Activated CD8-positive, alpha-beta T cell treated with anti-CD3 and anti-CD28 coated beads, Interleukin-2, amount 10 ng/mL, durations not matched to agents 7 days and 5 days (primary cell): ENCODE measurements at places on chromosomes 4 and X. TPM values are rescaled to one million over a fixed set of nuclear protein-coding genes. Genes with fewer than 3 reads are reported as not detected.

DNA sequence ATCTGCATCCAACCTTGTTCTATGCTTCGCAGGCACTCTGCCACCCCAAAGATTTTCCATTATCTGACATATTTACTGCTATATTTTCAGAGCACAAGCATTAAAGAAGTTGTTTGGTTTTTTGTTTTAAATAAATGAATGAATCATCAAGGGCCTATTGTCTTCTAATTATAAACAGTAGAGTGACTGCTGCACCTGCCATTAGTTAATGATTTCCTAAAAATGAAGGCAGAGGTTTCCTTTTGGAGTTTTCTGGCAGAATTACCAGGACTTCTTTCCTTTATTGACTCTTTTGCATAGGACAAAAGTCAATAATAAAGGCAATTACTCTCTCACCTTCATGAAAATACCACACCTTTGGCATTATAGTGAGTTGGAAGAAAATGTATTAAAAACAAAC, 238.1 kb downstream of the INPP4B start:
- no peak for DNase-seq
- H3K4me3 ChIP-seq: no peak overlapping the region
- no peak overlapping the region for H3K27ac ChIP-seq
- H3K36me3 ChIP-seq: peaks cover 4% of the 10 kb centered on the region
- H3K27me3 ChIP-seq: no peaks in the 10 kb centered on the region

GRCh38 chrX:95290455-95290854, 1394.2 kb upstream of the DIAPH2 start:
- no peaks in the 10 kb centered on the region for H3K4me1 ChIP-seq
- H3K36me3 ChIP-seq: no peaks in the 10 kb centered on the region
- DNase-seq: no peak
- no peak overlapping the region for H3K4me3 ChIP-seq
- H3K27me3 ChIP-seq: no peaks in the 10 kb centered on the region
- H3K27ac ChIP-seq: no peak overlapping the region

DNA sequence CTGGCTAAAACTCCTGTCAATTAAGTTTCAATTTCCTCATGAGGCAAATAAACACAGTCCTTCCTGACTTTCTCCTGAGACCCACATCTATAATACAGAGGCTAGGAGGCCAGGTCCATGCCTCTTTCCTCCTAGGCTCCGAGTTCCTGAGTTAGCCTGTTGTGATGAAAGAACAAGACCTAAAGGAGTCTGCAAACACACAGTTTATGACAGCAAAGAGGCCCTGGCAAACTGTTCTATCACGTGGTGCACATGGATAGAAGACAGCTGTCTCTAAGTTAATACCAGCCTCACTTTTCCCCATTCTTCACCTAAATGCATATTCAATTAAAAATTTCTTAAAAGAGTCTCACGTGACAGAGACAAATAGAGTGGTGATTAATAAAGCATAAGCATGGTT, 145.2 kb downstream of the TET2 start:
- no peaks in the 10 kb centered on the region for H3K27me3 ChIP-seq
- H3K4me1 ChIP-seq: peaks cover 1% of the 10 kb centered on the region
- DNase-seq: no peak

Gene IL21
- total RNA-seq: not detected

DNA sequence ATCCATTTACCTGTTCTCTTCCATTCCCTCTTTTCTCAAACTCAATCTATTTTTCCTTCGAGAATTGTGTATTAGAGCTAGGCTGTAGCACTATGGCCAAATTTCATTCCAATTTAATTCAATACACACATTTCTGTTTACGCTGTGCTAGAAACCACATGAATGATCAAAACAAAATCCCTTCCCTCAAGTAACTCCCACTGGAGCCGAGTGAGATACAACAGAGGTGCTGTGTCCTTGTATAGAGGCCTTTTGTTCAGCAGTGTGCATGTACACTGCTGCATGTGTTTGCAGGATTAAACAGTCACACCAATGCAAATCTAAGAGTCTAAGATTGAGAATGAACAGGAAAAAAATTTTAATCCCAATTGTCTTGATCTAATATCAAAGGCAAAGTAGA, 734.2 kb downstream of the RAPGEF2 start:
- no peaks in the 10 kb centered on the region for H3K27me3 ChIP-seq
- no peak for DNase-seq
- no peaks in the 10 kb centered on the region for H3K4me1 ChIP-seq
- H3K36me3 ChIP-seq: no peaks in the 10 kb centered on the region

- no peak overlapping the region for H3K27ac ChIP-seq
- no peaks in the 10 kb centered on the region for H3K27me3 ChIP-seq
- peaks cover 36% of the 10 kb centered on the region for H3K4me1 ChIP-seq
- no peak overlapping the region for H3K4me3 ChIP-seq
- peaks cover 19% of the 10 kb centered on the region for H3K36me3 ChIP-seq
These were observed 6.9 kb downstream of the CLCN3 start for GRCh38 chr4:169627307-169627706.

Gene ARX
- not detected for total RNA-seq

GRCh38 chrX:101668143-101668542, 8.5 kb upstream of the ARMCX2 start:
- H3K27me3 ChIP-seq: no peaks in the 10 kb centered on the region
- H3K4me3 ChIP-seq: no peak overlapping the region
- no peak overlapping the region for H3K27ac ChIP-seq
- H3K4me1 ChIP-seq: peaks cover 3% of the 10 kb centered on the region

Gene CCSER1
- not detected for total RNA-seq

Gene INTU
- 0.37 TPM for total RNA-seq

DNA sequence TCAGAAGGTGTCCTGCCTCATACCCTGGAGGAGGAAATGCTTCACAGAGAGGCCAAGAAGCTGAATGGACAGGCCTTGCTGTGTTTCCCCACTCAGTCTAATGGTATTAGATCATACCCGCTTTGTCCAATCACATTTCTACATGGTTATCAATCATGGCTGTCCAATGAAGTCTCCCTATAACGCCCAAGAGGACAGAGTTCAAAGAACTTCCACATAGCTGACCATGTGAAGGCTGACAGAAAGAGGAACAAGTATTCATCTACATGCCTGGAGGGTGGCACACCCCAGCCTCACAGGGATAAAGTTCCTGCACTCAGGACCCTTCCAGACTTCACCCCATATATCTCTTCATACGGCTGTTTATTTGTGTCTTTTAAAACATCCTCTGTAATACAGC, 123.4 kb downstream of the MANBA start:
- no peaks in the 10 kb centered on the region for H3K27me3 ChIP-seq
- no peak for DNase-seq
- peaks cover 29% of the 10 kb centered on the region for H3K36me3 ChIP-seq
- H3K4me1 ChIP-seq: peaks cover 26% of the 10 kb centered on the region

- no peak overlapping the region for H3K4me3 ChIP-seq
- H3K36me3 ChIP-seq: no peaks in the 10 kb centered on the region
- no peaks in the 10 kb centered on the region for H3K4me1 ChIP-seq
- no peak for DNase-seq
- H3K27me3 ChIP-seq: no peaks in the 10 kb centered on the region
These were observed 932.4 kb downstream of the PCDH18 start for GRCh38 chr4:136599890-136600289.

DNA sequence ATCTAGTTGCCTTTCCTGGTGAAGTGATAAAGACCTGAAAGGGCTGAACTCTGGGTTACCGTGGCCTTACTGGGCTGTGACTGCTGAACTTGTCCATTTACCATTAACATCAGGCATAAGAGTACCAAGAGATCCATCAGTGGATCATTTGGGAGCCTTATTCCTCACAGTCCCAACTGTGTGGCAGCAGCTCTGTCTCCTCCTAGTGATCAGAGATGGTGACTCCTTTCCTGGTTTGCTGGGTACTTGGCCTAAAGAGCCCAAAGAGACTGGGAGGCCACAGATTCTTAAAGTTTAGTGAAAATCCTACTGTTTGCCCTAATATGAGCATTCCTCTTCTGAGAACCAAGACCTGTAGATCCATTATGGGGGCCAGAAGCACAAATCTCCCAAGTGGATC, 56.3 kb upstream of the ATP6AP2 start:
- no peak overlapping the region for H3K4me3 ChIP-seq
- no peaks in the 10 kb centered on the region for H3K36me3 ChIP-seq
- H3K4me1 ChIP-seq: no peaks in the 10 kb centered on the region
- no peaks in the 10 kb centered on the region for H3K27me3 ChIP-seq

DNA sequence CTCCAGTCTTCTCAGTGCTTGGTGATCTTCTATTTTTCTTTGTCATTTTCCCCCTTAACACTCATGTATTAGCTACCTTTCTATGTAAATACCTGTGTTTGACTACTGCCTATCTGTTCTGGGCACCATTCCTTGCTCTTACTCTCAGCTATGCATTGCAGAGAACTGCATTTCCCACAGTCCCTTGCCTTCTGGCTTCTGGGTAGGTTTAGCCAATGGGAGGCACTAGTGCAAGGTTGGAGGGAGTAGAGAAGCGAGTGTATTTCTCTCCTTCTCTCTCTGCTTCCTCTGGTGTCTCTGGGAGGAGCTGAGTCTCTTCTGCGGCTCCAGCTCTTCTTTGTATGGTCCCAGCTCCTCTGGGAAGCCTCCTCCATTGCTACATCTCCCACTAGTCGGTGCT, 50.5 kb downstream of the CWH43 start:
- no peak overlapping the region for H3K27ac ChIP-seq
- no peaks in the 10 kb centered on the region for H3K27me3 ChIP-seq
- H3K4me3 ChIP-seq: no peak overlapping the region
- H3K36me3 ChIP-seq: no peaks in the 10 kb centered on the region
- no peak for DNase-seq
- no peaks in the 10 kb centered on the region for H3K4me1 ChIP-seq

DNA sequence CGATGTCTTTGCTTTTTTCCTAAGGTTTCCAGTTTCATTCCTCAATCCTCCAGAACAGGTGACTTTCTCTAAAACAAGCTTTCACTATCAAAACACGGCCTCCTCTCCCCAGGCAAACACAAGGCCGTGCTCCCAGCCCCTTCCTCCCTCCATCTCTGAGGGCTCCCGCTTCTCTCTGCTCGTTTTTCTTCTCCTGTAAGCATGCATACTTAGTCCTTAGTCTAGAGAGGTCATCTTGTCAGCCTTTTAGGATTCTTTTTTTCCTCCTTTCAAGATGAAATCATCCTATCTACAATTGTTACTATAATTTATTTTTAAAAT, 18.7 kb downstream of the DCTD start:
- no peaks in the 10 kb centered on the region for H3K27me3 ChIP-seq
- H3K4me1 ChIP-seq: no peaks in the 10 kb centered on the region

DNA sequence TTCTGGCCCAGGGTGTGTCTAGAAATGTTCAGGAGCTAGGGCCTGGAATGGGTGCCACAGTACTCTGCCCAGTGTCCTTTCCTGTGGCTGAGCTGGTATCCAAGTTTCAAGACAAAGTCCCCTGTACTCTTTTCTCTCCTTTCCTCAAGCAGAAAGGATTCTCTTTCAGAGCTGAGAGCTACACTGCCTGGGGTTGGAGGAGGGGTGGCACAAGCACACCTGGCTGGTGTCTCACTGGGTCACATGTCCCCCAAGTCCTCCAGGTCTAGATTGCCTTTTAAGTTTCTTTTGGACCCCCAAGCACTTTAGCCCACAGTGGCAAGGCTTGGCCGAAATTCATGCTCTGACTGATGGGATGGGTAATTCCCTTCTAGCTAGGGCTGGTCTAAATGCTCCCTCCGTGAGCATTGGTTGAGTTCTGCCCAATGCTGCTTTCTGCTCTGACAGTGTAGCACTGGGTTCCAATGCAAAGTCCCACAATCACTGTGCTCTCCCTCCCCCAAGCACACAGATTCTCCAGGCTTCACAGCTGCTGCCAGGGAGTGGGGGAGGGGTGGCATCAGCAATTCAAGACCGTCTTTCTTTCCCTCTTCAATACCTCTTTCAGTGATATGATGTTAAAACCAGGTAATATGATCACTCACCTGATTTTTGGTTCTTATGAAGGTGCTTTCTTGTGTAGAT, 47.8 kb downstream of the BEX3 start:
- H3K36me3 ChIP-seq: no peaks in the 10 kb centered on the region
- no peaks in the 10 kb centered on the region for H3K27me3 ChIP-seq
- H3K4me3 ChIP-seq: no peak overlapping the region
- DNase-seq: no peak
- H3K27ac ChIP-seq: no peak overlapping the region

- no peaks in the 10 kb centered on the region for H3K4me1 ChIP-seq
- no peak for DNase-seq
- H3K36me3 ChIP-seq: peaks cover 18% of the 10 kb centered on the region
- no peak overlapping the region for H3K27ac ChIP-seq
These were observed 170.8 kb upstream of the NUDT6 start for GRCh38 chr4:123093236-123093635.

Gene BGN
- total RNA-seq: not detected

DNA sequence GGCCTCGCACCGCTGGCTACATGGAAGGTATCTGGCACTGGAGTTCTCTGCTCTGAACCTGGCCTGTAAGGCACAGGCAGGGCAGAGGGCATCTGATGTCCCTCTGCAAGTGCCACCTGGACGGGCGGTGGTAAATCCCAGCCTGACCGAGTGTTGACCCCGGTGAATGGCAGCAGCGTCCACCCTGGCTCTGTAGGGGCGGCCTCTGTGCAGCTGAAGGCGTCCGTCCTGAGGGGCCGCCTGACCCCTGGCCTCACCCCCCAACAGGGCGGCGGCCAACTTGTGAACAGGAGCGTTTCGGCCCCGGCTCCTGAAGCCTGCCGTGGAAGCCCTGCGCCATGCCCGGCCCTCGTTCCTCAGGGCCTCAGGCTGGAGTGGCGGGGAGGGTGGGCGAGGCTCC, 51.4 kb downstream of the CPZ start:
- H3K4me3 ChIP-seq: no peak overlapping the region
- no peaks in the 10 kb centered on the region for H3K4me1 ChIP-seq
- DNase-seq: no peak
- no peaks in the 10 kb centered on the region for H3K27me3 ChIP-seq
- no peaks in the 10 kb centered on the region for H3K36me3 ChIP-seq

Gene ENAM
- not detected for total RNA-seq

Gene MAGEA2B
- not detected for total RNA-seq

Gene TEX13D
- not detected for total RNA-seq

- H3K36me3 ChIP-seq: no peaks in the 10 kb centered on the region
- no peaks in the 10 kb centered on the region for H3K27me3 ChIP-seq
- no peak overlapping the region for H3K4me3 ChIP-seq
- DNase-seq: no peak
These were observed 130.1 kb downstream of the CEP135 start for GRCh38 chr4:56078866-56079265.

Gene SLC9B1
- total RNA-seq: 1.3 TPM

DNA sequence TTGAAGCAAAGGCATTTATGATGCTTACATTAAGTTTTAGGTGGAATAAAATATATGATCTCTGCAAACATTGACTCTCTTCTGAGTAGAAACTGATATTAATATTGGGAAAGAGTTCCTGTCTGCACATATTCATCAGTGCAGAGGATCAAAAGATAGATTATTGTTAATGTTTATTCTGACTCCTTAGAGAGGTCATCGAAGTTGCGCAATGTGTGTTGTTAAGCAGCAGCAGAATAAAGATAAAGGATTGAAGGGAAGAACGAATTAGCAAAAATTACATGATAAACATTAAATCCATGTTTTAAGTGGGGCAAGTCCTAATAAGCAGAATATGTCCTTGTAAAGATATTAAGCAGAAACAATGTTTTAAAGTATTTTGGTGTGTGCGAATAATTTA, 72.6 kb upstream of the MBNL3 start:
- no peak for DNase-seq
- no peaks in the 10 kb centered on the region for H3K36me3 ChIP-seq
- no peak overlapping the region for H3K27ac ChIP-seq
- H3K27me3 ChIP-seq: peaks cover 2% of the 10 kb centered on the region

Gene CLGN
- total RNA-seq: 0.13 TPM

- H3K36me3 ChIP-seq: no peaks in the 10 kb centered on the region
- H3K27me3 ChIP-seq: no peaks in the 10 kb centered on the region
- no peak overlapping the region for H3K27ac ChIP-seq
- H3K4me1 ChIP-seq: no peaks in the 10 kb centered on the region
- no peak for DNase-seq
These were observed 78.5 kb downstream of the BTC start for GRCh38 chr4:74715706-74716435.
